T-helper 17 cell (primary cell): ENCODE measurements at places on chromosomes 4 and X. TPM values are rescaled to one million over a fixed set of nuclear protein-coding genes. Genes with fewer than 3 reads are reported as not detected.

DNA sequence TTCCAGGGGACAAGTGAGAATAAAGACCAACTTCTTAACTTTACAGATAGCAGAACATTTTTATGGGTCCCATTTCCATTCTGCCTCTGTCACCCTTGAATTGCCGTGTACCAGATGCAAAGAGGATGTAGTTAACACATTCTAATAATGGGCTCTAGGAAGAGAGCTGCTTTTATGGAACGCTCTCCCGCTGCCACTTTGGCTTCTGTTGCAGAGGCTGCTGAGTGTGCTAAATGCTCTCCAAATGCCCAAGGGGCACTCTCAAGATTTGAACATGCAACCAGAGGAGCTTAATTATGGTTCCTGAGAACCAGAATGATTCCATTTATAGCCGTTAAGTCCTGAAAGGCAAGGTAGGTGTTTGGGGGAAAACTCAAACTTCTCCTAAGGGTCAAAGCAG lies 28.1 kb upstream of the GPC3 start:
- DNase-seq: no peak

GRCh38 chr4:151035911-151036310 lies 20.8 kb upstream of the LRBA start:
- DNase-seq: no peak

DNA sequence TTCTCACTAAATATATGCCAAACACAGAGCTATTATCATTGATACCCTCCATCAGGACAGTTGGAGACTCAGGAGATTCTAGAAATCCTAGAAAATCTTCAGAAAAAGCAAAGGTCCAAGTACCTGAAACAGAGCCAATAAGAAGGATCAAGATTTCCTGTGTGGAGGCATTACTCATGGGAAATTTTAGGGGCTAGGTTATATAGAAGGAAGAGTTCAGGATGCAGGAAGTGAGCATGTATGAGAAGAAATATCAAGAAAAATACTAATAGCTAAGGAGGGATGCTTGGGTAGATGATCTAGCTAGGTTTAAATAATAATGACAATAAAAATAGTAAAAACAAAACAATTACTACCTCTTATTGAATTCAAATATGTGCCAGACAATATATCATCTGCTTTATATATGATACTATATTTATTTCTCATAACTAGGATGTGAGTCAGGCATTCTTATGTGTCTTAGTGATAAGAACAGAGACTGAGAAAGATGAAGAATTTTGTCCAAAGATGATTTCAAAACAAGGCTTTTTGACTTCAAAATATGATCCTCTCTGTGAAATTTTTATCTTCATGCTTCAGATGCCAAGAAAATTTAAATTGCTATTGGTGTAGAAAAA lies 66.4 kb upstream of the HHIP start:
- no peak for DNase-seq

DNA sequence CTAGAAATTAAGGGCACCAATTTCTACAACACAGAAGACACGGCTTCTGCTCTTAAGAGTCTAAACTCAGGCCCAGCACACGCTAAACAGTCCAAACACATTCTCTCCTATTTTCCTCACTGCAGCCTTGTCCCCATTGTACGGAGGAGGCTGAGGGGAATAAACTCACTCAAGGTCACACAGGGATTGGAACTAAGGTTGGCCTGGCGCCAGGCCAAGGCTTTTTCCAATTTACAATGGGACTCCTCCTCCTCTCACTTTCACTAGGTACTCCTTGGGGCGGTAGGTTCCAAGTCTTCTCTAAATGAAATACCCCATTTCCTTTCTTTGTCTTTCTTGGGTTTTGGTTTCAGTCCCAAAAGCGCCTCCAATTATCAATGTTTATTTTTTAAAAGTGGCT lies 48.7 kb upstream of the CRMP1 start:
- no peak for DNase-seq

- no peak for DNase-seq
Measured at GRCh38 chr4:8473920-8474590, 33.5 kb downstream of the TRMT44 start.

- no peak for DNase-seq
Measured at GRCh38 chrX:154596290-154596929, 11.5 kb downstream of the CTAG1A start.

GRCh38 chr4:170089668-170090351 lies at the start of gene AADAT:
TSS of gene AADAT (minus strand) at chr4:170089956. CDS start at chr4:170089690, 266 bp downstream.
- no peak for DNase-seq

DNA sequence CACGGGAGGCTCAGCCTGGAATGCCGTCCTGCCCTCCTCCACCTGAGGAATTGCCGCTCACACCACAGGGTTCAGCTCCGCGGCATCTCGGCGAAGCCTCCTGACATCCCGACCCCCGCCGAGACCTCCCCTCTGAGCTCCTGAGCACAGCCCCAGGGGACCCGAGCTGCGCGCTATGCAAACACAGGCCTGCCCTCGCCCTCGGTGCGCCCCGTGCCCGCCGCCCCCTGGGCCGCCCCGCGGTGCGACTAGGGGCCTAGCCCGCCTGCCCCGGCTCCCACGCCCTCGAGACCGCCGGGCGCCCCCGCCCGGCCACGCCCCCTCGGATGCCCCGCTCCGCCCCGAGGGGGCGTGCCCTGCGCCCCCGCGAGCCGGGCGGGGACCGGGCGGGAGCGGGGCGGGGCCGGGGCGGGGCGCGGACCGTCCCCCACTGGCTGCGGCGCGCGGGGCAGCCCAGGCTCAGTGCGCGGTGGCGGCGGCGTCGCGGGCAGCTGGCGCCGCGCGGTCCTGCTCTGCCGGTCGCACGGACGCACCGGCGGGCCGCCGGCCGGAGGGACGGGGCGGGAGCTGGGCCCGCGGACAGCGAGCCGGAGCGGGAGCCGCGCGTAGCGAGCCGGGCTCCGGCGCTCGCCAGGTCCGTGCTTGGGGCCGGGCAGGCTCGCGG lies at the start of gene FGFR3:
TSS of gene FGFR3 (plus strand) at position 462 of the 664 bp plus-strand sequence. CDS start 642 bp downstream, outside the sequence.
- peak; percentile 48 for DNase-seq

DNA sequence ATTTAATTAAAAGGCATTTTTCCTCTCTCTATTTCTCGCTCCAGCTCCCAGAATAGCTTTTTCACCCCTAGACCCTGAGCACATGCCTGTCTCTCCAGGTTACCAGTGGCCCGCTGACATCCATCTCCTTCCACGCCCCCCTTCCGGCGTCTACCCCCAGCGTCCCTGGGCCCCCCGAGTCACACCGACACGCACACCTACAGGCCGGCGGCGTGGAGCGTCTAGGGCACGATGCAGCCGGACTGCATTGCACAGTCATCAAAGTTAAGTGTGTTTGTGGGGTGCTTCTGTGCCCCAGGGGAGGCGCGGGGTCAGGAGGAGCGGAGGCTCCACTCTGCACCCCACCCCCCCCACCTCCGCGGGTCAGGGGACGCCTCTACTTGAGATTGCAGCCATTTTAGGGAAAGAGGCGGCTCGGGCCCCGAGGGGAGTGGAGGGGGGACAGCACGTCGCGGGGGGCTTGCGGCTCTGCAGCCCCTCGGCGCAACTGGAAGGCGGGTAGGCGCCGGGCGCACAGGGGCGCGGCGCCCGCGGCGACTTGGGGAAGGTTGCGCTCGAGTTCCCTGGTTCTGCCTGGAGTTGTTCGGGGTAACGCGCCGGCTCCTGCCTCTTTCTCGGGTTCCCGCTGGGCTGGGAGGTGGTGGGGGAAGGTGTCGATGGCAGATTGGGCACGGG lies 112.7 kb downstream of the DHX15 start:
- no peak for DNase-seq

GRCh38 chrX:122238801-122239200 lies 945.3 kb upstream of the GRIA3 start:
- no peak for DNase-seq

DNA sequence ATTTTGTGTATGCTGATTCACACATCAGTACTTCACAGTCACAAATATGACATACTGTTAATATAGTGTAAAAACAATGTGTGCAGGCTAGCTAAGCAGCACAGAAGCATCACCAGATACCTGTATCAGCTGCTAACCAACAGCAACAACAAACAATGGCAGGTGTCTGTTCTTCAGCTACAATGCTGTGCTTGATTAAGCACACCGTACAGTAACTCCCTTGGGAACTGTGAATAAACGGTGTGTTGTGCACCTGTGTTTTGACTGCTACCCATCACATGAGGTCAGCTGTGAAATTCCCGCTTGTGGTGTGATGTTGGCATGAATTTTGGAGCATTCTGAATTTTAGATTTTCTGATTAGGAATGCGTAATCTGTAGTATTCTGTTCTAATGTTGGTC lies 379.7 kb upstream of the FAT1 start:
- DNase-seq: no peak

The CT45A2 gene
- total RNA-seq: not detected

The TCEAL7 gene
- not detected for total RNA-seq
